Activated CD8-positive, alpha-beta T cell treated with anti-CD3 and anti-CD28 coated beads for 36 hours (primary cell): ENCODE measurements at places on chromosomes 1 and 21. TPM values are rescaled to one million over a fixed set of nuclear protein-coding genes. Genes with fewer than 3 reads are reported as not detected.

The DNASE2B gene
- total RNA-seq, result not detected

The S100A10 gene
- total RNA-seq, result 220 TPM

The CFAP45 gene
- total RNA-seq, result 1.3 TPM

The RGS1 gene
- 29.4 TPM for total RNA-seq

GRCh38 chr1:27355683-27356082 lies 11.1 kb downstream of the MAP3K6 start:
- DNase-seq, result no peak

The PTPRF gene
- 4.5 TPM for total RNA-seq

The AVPR1B gene
- not detected for total RNA-seq

The PRKCZ gene
- total RNA-seq, result 15.4 TPM

The GUCA2A gene
- total RNA-seq, result not detected
